ENCODE measurements at places on chromosomes 4 and X.

DNA sequence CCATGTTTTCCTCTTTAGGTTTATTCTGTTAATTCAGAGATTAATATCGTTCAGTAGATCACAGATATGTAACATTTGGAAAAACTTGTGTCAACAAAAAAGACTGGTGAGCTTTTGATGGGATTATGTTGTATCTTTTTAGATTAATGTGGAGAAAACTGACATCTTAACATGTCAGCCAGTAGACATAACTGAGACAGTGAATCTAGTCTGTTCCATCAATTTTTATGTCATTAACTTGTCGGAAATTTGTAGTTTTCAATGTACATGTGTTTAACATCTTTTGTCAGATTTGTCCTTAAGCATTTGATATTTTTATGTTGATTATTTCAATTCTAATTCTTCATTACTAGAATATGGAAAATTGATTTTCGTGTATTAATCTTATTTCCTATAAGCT is 42.0 kb downstream of the APELA start:
- no peak overlapping the region for H3K27ac ChIP-seq
- no peak overlapping the region for H3K4me3 ChIP-seq
- no peaks in the 10 kb centered on the region for H3K4me1 ChIP-seq
- DNase-seq, result no peak
- no peaks in the 10 kb centered on the region for H3K36me3 ChIP-seq

GRCh38 chrX:129932821-129933321 is 26.9 kb downstream of the UTP14A start:
- peak overlapping the region; percentile 56 for H3K4me3 ChIP-seq
- no peak overlapping the region for H3K27ac ChIP-seq
- H3K36me3 ChIP-seq, result peaks cover 19% of the 10 kb centered on the region

DNA sequence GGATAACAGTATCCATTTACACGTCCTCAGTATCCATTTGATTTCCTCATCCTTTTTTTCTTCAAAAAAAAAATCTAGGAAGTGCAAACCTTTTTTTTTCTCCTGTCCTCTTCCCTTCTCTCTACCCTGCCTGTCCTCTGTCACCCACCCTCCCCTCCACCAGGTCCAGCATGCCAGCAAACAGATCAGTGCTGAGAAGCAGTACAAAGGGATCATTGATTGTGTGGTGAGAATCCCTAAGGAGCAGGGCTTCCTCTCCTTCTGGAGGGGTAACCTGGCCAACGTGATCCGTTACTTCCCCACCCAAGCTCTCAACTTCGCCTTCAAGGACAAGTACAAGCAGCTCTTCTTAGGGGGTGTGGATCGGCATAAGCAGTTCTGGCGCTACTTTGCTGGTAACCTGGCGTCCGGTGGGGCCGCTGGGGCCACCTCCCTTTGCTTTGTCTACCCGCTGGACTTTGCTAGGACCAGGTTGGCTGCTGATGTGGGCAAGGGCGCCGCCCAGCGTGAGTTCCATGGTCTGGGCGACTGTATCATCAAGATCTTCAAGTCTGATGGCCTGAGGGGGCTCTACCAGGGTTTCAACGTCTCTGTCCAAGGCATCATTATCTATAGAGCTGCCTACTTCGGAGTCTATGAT is 1.7 kb downstream of the SLC25A4 start:
- peaks cover 13% of the 10 kb centered on the region for H3K4me1 ChIP-seq
- H3K4me3 ChIP-seq, result no peak overlapping the region
- no peak overlapping the region for H3K27ac ChIP-seq

DNA sequence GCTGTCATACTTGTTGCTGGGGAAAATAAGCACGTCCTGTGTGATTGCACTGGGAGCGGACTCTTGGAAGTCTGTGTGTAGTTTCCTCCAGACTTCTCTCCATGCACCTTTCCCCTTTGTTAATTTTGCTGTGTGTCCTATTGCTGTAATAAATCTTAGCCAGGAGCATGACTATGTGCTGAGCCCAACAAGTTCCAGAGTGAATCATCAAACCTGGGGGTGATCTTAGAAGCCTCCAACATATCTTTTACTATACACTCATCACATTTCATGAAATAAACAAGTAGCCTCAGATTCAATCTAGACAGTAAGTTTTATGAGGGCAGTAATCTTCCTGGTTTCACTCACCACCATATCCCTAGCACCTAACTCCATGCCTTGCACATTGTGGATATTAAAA is 43.3 kb upstream of the FGF13 start:
- H3K27ac ChIP-seq, result no peak overlapping the region
- no peak overlapping the region for H3K4me3 ChIP-seq
- H3K36me3 ChIP-seq, result no peaks in the 10 kb centered on the region
- DNase-seq, result no peak
- H3K27me3 ChIP-seq, result peaks cover 30% of the 10 kb centered on the region
- H3K4me1 ChIP-seq, result no peaks in the 10 kb centered on the region

DNA sequence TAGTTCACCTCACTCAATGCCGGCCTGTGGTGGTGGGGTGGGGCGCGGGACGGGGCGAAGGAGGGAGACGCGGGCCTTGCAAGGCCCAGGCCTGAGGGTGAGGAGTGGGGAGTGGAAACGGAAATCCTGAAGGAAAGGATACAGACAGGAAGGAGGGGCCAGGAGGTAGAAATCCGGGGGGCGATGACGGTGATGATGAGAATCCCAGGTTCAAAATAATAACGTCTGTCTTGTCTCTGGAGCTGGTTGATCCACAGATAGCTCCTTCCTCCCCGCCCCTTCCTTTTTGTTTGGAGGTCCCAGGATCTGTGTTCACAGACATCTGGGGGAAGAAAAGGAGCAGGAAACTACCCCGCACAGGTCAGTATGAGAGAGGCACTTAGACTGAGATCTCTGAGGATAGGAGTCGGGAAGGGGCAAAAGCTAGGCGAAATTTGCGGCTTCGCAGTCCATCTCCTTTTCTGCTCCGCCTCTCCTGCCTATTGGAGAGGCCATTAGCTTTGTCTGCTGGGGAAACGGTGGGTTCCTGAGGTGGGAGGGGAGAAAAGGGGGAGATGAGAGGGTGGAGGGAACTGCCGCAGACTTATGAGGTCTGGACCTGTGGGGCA is 746 bp downstream of the TCEAL7 start:
- no peak overlapping the region for H3K27ac ChIP-seq
- H3K27me3 ChIP-seq, result peaks cover 68% of the 10 kb centered on the region
- no peaks in the 10 kb centered on the region for H3K4me1 ChIP-seq
- H3K36me3 ChIP-seq, result no peaks in the 10 kb centered on the region
